NCI-H1417 treated with DMSO at 0.1 percent for 48 hours (cell line): ENCODE measurements at places on chromosomes 12 and 14.
A peak's percentile ranks its signal among the peaks of the same experiment; 100 is the strongest.

GRCh38 chr12:43112101-43112920 is 439.7 kb downstream of the ADAMTS20 start:
- no peak for DNase-seq

DNA sequence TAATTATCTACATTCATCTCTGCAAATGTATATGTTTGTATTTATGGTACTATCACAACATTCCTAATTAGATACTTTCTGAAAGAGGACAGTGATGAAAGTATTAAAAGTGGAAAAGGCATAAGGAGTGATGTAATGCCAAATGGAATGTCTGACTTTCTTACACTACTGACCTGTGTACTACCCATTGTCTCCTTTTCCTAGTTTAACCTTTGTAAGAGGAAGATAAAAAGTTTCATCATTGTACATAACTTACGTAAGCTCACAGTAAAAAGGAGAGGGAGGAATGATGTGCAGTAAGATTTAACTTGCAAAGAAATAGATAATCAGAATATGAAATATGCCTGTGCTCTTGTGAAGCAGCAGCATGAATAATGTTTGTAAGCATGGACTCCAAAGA is 55.9 kb downstream of the SOX5 start:
- DNase-seq: no peak

GRCh38 chr14:56244138-56244789 is 126.1 kb downstream of the PELI2 start:
- DNase-seq: no peak

GRCh38 chr14:91323671-91324605 is 79.4 kb upstream of the GPR68 start:
- peak; percentile 19 for DNase-seq

DNA sequence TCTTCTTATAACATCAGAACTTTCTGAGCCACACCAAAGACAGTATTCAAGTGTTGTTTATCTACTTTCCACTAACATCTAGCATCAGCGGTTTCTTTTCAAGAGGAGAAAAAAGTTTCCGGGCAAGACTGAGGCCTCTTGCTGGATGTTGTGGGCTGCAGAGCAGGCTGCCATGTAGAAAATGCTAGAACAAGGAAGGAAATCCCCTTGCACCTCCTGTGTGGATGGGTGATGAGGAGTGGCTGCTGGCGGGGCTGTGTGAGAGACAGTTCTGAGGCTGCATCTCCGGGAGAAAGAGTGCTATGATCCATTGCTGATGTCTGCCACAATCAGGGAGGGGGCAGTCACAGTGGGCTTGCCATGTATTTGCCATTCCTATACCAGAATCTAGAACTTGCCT is 37.8 kb upstream of the PPP1CC start:
- DNase-seq: no peak

DNA sequence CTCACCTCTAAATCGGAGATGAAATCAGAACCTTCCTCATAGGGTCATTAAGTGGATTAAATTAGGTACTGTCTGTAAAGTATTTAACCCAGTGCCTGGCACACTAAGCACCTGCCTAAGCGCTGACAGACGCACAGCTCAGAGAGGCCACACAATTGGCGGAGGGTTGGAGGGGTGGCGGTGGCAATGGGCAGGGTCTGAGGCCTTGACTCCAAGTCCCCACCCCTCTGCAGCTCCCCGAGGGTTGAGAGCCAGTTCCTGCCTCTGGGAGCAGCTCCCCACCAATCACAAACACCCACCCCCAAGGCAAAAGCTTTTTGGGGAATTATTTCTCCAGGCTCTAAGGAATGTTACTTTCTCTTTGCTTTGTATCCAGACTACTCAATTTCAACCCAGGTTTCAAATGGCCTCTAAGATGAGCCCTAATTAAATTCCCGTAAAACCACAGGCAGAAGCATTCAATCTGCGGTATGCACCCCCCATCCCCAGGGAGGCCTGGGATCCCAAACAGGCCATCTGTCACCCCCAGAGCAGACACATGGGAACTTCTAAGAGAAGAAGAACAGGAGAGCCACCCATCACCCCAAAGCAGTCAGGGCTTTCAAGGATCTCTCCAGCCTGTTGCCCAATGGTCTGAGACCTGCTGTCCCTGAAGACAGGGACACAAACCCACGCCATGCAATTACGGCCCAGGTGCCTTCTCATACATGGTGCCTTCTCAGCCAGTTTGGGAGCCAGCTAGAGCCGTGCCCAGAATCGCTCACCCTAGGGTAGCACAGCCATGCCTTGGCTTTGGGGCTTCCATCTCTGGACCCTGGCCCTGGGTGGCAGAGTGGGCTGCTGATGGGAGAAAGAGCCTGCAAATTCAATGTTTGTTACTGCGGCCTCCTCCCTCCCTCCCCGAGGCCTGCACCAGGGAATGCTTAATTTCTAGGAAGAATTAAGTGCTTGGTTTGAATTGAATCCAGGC is 66.1 kb downstream of the CHGA start:
- no peak for DNase-seq

- no peak for DNase-seq
Observed at GRCh38 chr12:125220404-125221273, 155.4 kb downstream of the AACS start.

DNA sequence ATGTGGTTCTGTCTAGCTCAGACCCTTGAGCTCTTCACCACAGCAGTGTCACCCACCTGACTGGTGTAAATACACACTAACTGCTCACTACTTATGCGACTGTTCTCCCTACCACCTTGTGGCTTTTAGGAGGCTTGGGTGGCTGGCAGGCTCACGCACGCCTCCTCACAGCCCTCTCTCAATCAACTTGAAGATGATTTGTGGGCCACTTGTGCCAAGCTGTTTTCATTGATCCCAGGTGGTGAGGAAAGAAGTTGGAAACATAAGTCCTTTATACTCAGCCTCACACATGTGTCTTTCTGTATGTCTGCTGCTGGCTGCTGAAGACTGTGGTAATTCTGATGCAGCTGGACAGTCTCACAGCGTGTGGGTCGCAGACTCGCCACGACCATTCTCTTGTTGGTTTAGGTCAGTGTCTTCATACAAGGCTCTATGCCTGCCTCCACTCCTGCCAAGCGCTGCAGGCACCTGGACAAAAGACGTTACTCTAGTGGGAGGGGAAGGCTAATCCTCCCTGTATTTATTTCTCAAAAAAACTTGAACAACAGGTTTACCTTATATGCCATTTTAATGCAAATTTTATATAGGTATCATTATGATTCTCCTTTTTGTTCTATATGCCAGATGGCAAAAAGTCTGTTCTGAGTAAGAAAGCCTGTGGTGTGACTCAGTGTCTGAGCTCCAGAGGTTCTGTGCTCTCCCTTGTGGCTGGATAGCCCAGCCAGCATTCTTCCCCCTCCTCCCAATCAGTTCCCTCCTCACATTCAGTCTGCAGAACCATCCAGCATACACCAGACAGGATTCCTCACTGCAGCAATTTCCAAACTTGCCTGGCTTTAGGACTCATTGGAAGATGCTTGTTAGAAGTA is 115.6 kb downstream of the DIP2B start:
- DNase-seq: no peak

DNA sequence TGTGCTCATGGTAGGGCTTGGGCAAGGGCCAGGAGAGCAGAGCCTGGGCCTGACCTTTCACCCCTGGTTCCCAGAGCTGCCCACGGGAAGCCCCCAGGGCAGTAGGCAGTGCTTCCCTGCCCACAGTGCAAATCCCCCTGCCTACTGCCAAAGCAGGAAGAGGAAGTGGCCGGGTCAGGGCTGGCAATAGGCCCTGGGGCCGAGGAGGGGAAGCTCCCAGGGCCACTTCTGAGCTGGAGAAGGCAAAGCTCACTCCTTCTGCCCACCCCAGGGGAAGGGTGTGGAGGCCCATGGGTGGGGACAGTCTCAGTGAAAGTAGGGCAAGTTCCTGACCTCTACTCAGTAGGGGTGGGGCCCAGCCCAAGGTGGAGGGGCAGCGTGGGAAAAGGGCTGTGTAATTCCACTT is 5.4 kb upstream of the NR4A1 start:
- no peak for DNase-seq

GRCh38 chr12:67981287-67982162 is 7.7 kb upstream of the IFNG-AS1 start:
- no peak for DNase-seq

DNA sequence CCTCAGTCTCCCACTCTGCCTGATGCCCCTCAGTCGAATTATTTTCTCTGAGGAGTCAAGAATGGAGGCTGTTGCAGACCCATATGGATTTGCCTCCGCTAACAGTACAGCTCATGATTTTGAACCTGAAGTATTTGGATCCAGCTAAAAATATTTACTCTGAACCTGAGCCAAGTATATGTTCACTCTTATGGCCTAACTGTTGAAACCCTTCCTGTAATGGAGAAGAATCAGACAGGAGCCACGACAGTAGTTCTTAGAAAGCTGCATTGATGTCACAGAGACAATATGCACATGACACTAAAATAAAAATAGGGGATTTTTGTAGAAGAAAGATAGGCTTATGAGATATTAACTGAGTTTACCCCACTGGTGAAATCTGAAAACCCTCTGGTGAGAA is 1128.3 kb upstream of the FLRT2 start:
- no peak for DNase-seq

GRCh38 chr12:125999628-126000027 is 934.4 kb downstream of the AACS start:
- DNase-seq: no peak

GRCh38 chr14:73935666-73936065 is 14.2 kb downstream of the FAM161B start:
- no peak for DNase-seq

DNA sequence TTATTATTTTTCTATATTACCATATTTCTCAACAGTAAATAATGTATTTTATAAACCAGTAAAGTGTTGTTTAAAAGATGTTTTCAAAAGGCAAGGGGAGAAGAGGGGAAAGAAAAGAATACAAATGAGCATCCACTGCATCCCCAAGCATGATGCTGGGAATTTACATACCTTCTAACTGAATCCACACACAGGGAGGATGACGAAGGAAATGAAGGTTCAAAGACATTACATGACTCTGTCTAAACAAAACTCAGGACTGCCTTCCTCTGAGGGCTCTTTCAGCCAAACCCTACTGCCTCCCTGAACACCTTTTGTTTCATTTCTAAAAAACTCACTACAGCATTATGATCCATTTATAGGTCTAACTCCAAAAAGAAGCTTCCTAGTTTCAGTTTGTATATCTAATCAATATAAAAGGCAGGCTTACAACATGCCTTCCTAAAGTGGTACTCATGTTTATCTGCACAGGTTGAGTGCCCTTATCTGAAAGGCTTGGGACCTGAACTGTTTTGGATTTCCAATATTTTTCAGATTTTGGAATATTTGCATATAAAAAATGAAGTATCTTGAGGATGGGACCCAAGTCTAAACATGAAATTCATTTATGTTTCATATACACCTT is 30.3 kb downstream of the DICER1 start:
- no peak for DNase-seq
